ENCODE measurements at places on chromosomes 12 and 14. TPM values are rescaled to one million over a fixed set of nuclear protein-coding genes. Genes with fewer than 3 reads are reported as not detected.
A peak's percentile ranks its signal among the peaks of the same experiment; 100 is the strongest.

DNA sequence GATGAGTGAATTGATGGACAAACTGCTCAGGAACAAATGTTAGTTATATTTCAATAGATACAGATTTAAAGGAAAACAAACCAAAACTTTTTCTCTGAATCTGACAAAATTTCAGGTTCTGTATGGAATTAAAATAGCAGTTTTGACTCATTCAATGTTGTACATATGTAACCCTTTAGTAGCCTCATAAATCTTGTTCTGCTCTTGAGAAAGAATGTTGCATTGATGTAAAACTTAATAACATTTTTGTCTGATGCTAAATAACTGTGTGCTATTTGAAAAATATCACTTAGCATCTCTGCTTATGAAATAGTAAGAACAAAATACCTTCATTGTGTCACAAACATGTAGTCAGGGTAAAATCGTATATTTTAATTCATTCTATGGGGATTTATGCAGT, 168.9 kb upstream of the NOVA1 start:
- no peaks in the 10 kb centered on the region for H3K27me3 ChIP-seq
- no peaks in the 10 kb centered on the region for H3K36me3 ChIP-seq
- H3K27ac ChIP-seq = no peak overlapping the region

GRCh38 chr12:107612508-107612907, 73.1 kb upstream of the PWP1 start:
- no peaks in the 10 kb centered on the region for H3K4me1 ChIP-seq
- no peaks in the 10 kb centered on the region for H3K27me3 ChIP-seq
- H3K4me3 ChIP-seq = no peak overlapping the region
- DNase-seq = no peak

DNA sequence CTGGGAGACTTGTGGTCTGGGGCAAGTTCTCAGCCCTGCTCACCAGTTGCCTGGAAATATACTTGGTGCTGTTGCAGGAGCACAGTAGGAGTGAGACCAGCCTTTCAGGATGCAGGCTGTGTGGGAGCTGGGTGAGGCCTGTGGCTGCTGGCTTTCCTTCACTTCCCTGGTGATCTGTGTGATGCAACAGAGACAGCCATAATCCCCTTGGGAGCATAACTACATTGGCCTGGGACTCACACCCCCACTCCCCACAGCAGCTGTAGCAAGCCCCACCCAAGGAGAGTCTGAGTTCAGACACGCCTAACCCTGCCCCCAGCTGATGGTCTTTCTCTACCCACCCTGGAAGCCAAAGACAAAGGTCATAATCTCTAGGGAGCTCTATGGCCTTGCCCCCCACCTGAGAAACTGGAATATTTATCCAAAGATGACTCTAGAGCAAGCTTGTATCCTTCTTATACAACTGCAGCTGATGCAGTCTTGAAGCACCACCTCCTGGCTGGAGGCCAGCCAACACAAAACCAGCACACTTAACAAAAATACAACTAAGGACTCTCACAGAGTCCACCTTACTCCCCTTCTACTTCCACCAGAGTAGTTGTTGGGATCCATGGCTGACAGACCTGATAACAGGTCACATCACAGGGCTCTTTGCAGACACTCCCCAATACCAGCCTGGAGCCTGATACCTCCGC, 190.4 kb upstream of the CPNE8 start:
- DNase-seq = no peak
- no peaks in the 10 kb centered on the region for H3K4me1 ChIP-seq
- H3K4me3 ChIP-seq = no peak overlapping the region
- no peak overlapping the region for H3K27ac ChIP-seq
- no peaks in the 10 kb centered on the region for H3K36me3 ChIP-seq

- DNase-seq = peak; percentile 26
- no peaks in the 10 kb centered on the region for H3K4me1 ChIP-seq
- peak overlapping the region; percentile 89 for H3K27ac ChIP-seq
- no peaks in the 10 kb centered on the region for H3K36me3 ChIP-seq
- peak overlapping the region; percentile 90 for H3K4me3 ChIP-seq
These were observed 1.1 kb downstream of the GCH1 start for GRCh38 chr14:54901380-54902142.

DNA sequence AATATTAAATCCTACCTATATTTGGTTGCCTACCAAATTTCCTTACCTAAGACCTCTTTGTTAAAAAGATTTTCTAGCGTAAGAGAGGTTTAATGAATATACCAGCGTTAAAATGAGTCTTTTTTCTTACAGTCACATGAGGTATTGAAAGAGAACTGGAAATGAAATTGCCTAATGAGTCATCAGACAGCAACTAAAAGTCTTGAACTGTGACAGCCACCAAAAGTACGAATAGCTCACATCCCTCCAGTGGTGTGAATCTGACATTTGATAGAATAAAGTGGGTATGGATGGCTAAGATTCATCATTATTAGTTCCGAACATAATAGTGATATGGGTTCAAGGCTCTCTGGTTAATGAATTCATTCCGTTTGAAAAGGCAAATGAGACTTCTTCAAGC, 1297.3 kb downstream of the AACS start:
- H3K27me3 ChIP-seq = no peaks in the 10 kb centered on the region
- DNase-seq = no peak
- H3K36me3 ChIP-seq = no peaks in the 10 kb centered on the region
- no peaks in the 10 kb centered on the region for H3K4me1 ChIP-seq
- no peak overlapping the region for H3K27ac ChIP-seq
- no peak overlapping the region for H3K4me3 ChIP-seq

DNA sequence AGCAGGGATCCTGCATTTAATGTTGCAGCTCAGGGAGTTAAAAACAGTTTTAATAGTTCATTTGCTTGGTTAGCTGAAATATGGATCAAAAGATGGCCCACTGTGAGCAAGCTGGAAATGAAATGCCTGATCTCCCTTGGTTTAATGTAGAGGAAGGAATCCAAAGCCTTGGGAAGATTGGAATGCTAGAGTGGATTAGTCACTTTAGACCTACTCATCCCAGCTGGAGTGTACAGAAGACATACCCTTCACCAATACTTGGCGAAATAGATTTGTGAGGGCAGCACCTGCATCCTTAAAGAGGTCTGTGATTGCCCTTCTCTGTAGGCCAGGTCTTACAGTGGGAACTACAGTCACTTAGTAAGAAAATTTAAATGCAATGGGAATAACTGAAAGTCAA, 58.0 kb upstream of the KRAS start:
- no peaks in the 10 kb centered on the region for H3K27me3 ChIP-seq
- no peak overlapping the region for H3K4me3 ChIP-seq
- H3K27ac ChIP-seq = no peak overlapping the region
- no peaks in the 10 kb centered on the region for H3K4me1 ChIP-seq

- no peak overlapping the region for H3K27ac ChIP-seq
- no peaks in the 10 kb centered on the region for H3K4me1 ChIP-seq
- H3K27me3 ChIP-seq = no peaks in the 10 kb centered on the region
- no peak overlapping the region for H3K4me3 ChIP-seq
These were observed 43.9 kb downstream of the SSPN start for GRCh38 chr12:26239122-26239851.

GRCh38 chr14:101001311-101002069, 98.0 kb upstream of the RTL1 start:
- H3K4me3 ChIP-seq = no peak overlapping the region
- peaks cover 19% of the 10 kb centered on the region for H3K4me1 ChIP-seq
- no peak overlapping the region for H3K27ac ChIP-seq
- no peaks in the 10 kb centered on the region for H3K27me3 ChIP-seq

- H3K27ac ChIP-seq = no peak overlapping the region
- H3K4me3 ChIP-seq = no peak overlapping the region
- no peaks in the 10 kb centered on the region for H3K4me1 ChIP-seq
These were observed 126.1 kb downstream of the PELI2 start for GRCh38 chr14:56244138-56244789.

DNA sequence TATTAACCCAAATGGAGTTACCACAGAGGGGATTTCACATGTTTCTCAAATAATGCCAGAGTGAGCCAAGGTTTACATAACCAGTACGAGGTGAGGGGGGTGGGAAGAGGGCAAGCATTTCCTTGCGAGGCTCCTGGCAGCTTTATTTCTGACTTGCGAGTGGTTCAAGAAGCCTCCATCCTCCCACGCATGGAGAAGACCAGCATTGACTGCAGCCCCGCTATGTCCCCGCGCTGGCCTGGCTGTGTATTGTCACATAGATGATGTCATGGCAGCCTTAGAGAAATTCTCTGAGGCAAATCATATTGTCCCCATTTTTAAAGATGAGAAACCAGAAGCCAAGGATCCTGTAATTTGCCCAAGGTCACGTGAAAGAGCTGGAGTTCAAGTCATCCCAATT, 188.2 kb downstream of the CACNA1C start:
- H3K27me3 ChIP-seq = no peaks in the 10 kb centered on the region
- no peak overlapping the region for H3K4me3 ChIP-seq
- H3K36me3 ChIP-seq = no peaks in the 10 kb centered on the region
- no peak for DNase-seq

- no peaks in the 10 kb centered on the region for H3K4me1 ChIP-seq
- no peaks in the 10 kb centered on the region for H3K36me3 ChIP-seq
- no peak overlapping the region for H3K27ac ChIP-seq
- H3K27me3 ChIP-seq = no peaks in the 10 kb centered on the region
- no peak overlapping the region for H3K4me3 ChIP-seq
- no peak for DNase-seq
These were observed 68.3 kb downstream of the ALG10B start for GRCh38 chr12:38384816-38385378.

DNA sequence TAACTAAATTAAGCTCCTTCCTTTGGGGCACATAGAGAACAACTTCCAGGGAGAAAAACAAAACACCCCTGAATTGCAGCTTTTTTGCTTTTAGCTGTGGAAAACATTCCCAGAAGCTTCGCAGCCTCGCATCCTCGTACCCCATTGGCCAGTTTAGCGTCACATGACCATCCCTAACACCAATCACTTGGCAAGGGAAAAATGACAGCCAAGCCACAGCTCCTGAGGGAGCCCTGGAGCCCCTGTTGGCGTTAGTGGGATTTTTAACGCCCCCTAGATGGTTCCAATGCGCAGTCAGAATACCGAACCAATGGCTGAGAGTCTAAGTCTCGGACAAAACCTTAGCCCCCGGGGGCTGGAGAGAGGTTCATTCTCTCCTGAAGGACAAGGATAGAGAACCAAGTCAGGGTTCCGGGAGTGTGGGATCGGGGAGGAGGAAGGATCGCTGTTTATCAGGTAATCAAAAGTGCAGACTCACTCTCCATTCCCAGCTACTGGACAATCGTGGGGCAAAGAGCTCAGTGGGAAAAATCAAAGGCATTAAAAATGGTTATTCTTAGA, 135.6 kb upstream of the HIF1A start:
- no peaks in the 10 kb centered on the region for H3K27me3 ChIP-seq
- H3K27ac ChIP-seq = no peak overlapping the region
- no peak overlapping the region for H3K4me3 ChIP-seq
- peaks cover 22% of the 10 kb centered on the region for H3K4me1 ChIP-seq
- no peaks in the 10 kb centered on the region for H3K36me3 ChIP-seq
- no peak for DNase-seq

- no peak overlapping the region for H3K27ac ChIP-seq
- DNase-seq = no peak
- no peaks in the 10 kb centered on the region for H3K27me3 ChIP-seq
- H3K4me3 ChIP-seq = no peak overlapping the region
- H3K36me3 ChIP-seq = no peaks in the 10 kb centered on the region
These were observed 150.4 kb upstream of the MAX start for GRCh38 chr14:65252482-65253255.

- H3K36me3 ChIP-seq = peaks cover 4% of the 10 kb centered on the region
- no peak for DNase-seq
- H3K4me1 ChIP-seq = peaks cover 8% of the 10 kb centered on the region
- H3K27ac ChIP-seq = no peak overlapping the region
- no peak overlapping the region for H3K4me3 ChIP-seq
These were observed 13.2 kb downstream of the KCNH3 start for GRCh38 chr12:49552014-49552413.

Gene DPPA3
- not detected for total RNA-seq

Gene MPHOSPH9
- 19.8 TPM for total RNA-seq

Gene CELA1
- not detected for total RNA-seq

Gene TMPO
- total RNA-seq = 149 TPM

Gene TESPA1
- total RNA-seq = 1.3 TPM

Gene AJUBA
- 34.2 TPM for total RNA-seq

Gene FOXG1
- 0.06 TPM for total RNA-seq

Gene CLEC4C
- 0.60 TPM for total RNA-seq
